ENCODE measurements at places on chromosomes 7 and 10.

GRCh38 chr7:47039904-47040303 is 542.0 kb downstream of the TNS3 start:
- peak; percentile 89 for DNase-seq

DNA sequence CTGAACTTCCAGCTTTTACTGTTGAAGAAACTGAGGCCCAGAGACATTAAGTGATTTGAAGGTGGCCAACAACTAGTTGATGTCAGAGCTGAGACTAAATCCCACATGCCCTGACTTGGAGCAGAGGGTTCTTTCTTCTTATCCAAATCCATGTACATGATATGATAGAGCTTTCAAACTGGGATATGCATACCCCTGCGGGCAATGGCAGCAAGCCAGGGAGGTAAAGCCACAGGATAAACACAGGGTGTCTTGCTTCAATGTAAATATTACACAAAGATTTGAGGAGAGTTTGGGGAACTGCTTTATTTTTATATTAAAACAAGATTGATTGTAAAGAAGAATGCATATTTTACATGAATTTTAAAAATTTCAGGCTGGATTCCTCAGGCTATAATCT is 2.3 kb upstream of the LRRC72 start:
- no peak for DNase-seq

DNA sequence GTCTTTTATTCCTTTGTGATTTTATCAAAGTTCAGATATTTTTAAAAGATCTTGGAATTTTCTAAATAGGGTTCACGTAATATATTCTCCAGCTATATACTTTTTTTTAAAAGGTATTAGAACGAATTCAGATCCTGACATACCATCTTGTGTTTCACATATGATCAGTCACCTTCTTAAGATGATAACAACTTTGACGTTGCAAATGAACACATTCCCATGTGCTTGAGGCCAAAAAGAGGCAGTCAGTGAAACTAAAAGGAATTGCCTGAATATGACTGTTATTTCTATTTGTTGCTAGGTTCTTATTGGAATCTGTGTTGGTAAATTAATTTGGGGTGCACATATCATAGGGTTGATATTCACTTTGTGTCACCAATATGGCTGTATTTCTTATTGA is 310.1 kb downstream of the MDFIC start:
- peak; percentile 46 for DNase-seq

DNA sequence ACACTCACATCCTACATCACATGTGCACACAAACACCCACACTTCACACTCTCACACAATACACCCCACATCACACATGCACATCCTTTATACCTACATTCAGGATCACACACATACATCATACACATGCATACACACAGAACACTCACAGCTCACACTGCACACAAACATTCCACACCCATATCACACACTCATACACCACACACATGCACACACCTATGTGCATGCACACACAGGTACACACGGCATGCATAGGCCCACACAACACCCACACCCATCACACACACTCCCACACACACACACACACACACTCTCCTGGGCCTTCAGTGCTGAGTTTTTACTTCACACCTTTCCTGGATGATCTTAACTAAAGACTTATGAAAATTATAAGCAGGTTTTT is 220.5 kb downstream of the DNAJB6 start:
- no peak for DNase-seq

- peak; percentile 67 for DNase-seq
Measured at GRCh38 chr7:111076205-111076604, 14.7 kb upstream of the LRRN3 start.

Measured in fibroblast of the aortic adventitia (primary cell).